ENCODE measurements at places on chromosomes 5 and 9.

GRCh38 chr9:98097836-98098235, 21.2 kb downstream of the TRIM14 start:
- DNase-seq = peak; percentile 31

GRCh38 chr9:113631871-113632665, 168.5 kb downstream of the RGS3 start:
- DNase-seq = no peak

GRCh38 chr9:131720330-131720729, 19.5 kb downstream of the RAPGEF1 start:
- no peak for DNase-seq

GRCh38 chr5:32628049-32628844, 42.9 kb downstream of the SUB1 start:
- no peak for DNase-seq

DNA sequence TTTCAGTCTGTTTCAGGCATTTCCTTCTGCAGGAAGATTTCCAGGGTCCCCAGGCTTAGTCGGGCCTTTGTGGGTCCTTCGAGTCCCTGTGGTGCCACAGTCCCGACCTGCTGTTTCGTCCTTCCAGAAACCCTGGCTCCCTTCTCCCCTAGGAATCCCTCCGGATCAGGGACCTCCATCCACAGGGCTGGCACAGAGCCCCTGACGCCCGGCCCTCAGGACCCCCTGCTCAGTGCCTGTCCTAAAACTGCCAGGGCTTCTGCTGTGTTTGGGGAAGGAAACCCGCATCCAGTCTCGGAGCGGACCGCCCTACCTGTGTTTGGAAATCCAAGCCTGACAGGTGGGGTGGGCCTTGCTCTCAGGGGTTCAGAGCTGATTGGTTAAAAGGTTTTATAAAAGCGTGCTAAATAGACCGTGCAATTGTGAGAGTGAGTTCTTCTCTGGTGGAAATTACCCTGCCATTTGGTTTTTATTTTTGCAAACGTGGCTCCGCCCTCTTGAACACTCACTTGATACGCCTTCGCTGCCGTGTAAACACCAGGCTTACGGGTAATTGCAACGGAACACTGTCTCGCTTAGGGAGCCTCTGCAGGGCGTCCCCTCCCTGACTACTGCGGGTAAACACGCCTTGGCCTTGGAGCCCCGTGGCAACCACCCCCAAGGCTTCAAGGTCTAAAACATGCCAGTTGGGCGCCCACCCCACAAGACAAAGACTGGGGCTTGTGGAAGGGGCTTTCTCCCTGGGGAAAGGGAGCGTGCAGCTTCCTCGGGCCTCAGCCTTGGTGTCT, 121.2 kb downstream of the PHF2 start:
- peak; percentile 87 for DNase-seq

- DNase-seq = peak; percentile 17
Measured at GRCh38 chr5:110757118-110757729, 18.4 kb downstream of the SLC25A46 start.

DNA sequence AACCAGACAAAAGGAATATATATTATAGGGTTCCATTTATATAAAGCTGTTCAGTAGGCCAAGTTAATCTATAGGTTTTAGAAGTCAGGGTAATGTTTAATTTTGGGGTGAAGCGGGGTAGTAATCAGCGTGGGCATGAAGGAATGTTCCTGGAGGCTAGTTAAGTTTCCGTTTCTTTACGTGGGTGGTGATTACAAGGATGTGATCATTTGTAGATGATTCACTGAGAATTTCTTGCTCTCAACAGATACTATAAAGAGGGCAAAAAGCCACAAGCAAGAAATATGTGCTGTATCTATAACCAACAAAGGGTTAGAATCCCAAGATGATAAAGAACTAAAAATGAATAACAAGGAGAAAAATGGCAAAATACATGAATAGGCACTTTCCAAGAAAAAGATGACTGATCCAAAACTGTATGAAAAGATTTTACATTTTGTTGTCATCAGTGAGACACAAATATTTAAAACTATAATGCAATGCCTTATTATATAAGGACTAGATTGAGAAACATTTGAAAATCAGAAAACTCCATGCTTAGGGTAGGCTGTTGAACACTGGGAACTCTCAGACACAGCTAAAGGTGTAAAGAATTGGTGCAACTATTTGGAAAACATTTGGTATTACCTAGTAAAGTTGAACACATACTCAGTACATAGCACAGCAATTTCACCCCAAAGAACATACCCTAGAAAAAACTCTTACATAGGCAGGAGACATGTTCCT, 224.3 kb upstream of the S1PR3 start:
- no peak for DNase-seq

DNA sequence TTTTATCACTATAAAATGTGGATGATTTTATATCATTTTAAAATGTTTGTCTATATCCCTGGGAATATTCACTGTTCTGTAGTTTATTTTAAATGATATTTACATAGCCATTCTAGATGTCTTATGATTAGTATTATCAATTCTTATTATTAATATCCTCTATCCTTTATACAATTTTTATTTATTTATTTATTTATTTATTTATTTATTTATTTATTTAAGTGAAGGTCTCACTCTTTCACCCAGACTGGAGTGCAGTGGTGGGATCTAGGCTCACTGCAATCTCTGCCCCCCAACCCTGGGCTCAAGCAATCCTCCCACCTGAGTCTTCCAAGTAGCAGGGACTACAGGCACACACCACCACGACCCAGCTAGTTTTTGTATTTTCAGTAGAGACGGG, 1848.9 kb downstream of the EFNA5 start:
- no peak for DNase-seq

DNA sequence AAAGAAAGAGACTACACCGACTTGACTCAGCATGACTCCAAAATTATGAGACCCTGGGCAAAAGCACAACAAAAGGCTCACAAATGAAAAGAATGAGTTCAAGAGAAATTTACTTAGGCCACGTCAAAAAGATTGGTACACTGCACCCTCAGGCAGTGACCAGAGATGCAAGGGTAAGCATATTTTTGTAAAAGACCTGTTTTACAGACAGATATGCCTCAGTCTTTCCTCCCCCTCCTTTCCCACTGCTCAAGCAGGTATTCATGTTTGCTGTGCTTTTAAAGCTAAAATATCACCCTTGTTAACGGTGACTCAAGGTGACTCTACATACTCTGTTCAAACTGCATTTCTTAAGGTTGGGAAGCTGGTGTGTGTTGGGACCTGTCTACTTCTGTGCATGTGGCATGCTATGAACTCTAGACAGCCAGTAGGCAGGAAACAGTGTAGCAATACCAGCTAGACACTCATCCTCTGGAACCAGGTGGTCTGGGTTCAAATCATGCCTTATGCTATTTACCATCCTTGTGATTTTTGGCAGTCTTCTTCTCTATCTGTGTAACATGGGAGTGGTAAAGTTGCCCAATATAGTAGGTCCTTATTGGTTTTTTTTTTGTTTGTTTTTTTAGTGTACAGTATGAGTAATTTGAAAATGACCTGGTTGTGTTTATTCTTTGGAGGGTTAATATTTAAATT, 98.7 kb downstream of the TLE4 start:
- no peak for DNase-seq
